ENCODE measurements at places on chromosomes 1 and 21.

- DNase-seq: no peak
Measured at GRCh38 chr1:176211396-176212165, 4.5 kb upstream of the COP1 start.

GRCh38 chr1:160578525-160579191 is 638 bp downstream of the CD84 start:
- no peak for DNase-seq

GRCh38 chr1:3836421-3836820 is 20.6 kb downstream of the CEP104 start:
- DNase-seq: no peak

DNA sequence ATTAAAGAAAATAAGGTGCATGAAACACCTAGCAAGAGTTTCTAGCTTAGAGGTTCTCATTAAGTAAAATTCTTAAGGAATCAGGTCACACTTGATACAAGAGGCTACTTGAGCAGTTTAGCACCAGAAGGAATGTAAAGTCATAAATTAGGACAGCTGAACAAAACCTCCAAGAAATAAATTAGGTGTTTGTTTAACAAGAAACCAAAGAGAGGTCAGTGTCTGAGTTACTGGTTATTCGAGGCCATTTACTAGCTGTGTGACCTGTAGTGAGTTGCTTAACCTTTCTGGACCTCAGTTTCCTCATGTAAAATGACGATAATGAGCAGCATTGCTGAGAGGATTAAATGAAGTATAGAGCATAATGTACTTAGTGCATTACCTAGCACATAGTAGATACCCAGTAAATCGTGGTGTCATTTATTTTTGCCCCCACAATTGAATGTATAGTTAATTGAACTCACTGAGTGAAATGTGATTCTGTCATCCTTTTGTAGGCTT is 908 bp upstream of the ELK4 start:
- no peak for DNase-seq

- DNase-seq: no peak
Measured at GRCh38 chr1:8267307-8267706, 50.6 kb upstream of the SLC45A1 start.

DNA sequence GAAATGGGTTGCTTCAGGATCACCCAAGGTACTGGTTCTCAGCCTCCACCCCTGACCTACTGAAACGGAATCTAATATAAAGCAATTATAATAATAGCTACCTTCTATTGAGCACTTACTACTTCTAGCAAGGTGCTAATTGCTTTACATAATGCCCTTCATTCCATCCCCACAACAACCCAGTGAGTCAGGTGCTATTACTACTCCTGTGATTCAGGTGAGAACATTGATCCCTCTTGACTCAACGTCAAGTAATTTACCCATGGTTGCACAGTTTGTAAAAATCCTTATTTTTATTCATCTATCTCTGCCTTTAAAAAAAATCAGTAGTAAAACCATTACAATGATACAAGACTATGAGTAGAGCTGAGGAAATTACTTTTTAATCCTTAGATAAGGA is 85.2 kb downstream of the UCHL5 start:
- DNase-seq: no peak

GRCh38 chr1:183590244-183591191 is at the start of gene NCF2:
NCF2 (minus strand) TSS chr1:183590459; CDS start chr1:183590329, 130 bp downstream.
- DNase-seq: no peak

- DNase-seq: no peak
Measured at GRCh38 chr1:100392756-100393155, 40.5 kb downstream of the CDC14A start.

GRCh38 chr1:5391725-5392124 is 600.5 kb downstream of the NPHP4 start:
- no peak for DNase-seq

DNA sequence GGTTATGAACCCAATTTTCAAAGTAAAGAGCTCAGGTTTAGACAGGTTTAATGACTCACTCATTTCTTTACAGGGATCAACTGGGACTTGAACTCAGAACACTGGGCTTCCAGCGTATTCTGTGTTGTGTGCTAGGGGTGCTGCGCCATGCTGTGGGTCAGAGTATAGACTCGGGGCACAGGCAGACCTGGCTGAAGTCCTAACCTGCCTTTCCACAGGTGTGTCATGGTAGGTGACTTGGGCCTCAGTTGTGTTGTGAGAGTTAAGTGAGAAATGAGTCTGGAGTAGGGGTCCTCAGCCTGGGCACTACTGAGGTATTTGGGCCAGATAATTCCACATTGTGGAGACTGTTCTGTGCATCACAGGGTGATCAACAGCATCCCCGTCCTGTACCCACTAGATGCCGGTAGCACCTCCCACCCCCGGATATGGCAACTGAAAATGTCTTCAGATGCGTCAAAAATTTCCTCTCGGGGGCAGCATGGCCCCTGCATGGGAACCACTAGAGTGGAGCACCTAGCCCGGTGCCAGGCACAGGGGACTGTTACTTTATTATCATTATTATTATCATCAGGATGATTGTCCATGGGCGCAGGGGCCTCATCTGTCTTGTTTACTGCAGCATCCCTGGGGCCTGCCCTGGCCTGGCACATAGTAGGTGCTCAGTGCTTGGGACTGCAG is 575.5 kb downstream of the PTPRU start:
- DNase-seq: no peak

DNA sequence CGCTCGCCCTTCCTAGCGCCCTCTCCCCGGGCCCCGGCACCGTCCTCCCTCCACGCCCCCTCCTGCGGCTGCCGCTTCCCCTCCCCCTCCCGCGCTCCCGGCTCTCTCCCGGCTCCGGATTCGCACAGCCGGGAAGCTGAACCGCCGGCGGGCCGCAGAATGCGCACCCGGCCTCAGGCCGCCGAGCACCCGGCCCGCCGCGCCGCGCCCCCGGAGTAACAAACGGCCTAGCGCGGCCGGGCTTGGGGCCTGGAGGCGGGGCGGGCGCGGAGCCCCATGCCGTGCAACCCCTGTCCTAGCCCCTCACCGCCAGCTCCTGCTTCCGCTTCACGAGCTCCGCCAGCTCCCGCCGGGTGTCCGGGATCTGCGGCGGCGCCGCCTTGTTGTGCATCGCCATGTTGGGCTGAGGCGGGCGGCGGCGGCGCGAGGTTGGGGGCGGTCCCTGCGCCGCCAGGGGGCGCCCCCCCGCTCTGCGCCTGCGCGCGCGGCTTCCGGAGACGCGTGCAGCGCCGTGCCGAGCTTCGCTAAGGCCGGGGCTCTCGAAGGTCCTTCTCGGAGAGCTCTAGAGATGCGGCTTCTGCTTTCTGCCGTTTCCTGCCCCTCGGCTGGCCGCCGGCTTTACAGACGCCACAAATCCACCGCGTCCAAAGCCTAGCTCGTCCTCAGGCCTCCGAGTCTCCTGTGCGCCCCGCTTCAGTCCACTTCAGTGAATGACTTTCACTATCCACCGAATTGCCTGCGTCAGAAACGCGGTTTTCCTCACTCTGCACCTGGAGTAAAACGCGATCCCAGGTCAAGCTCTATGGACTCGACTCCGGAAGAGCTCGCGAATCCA is at the start of gene MEAF6:
Gene MEAF6, minus strand, starts transcription at position 417 of the 835 bp plus-strand sequence. Its CDS starts 20 bp downstream, at position 397.
- peak; percentile 36 for DNase-seq

DNA sequence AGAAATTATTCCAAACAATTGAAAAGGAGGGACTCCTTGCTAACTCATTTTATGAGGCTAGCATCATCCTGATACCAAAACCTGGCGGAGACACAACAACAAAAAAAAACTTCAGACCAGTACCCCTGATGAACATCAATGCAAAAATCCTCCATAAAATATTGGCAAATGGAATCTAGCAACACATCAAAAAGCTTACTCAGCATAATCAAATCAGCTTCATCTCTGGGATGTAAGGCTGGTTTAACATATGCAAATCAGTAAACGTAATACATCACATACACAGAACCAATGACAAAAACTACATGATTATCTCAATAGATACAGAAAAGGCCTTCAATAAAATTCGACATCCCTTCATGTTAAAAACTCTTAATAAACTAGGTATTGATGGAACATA is 440.1 kb downstream of the NUF2 start:
- DNase-seq: no peak

DNA sequence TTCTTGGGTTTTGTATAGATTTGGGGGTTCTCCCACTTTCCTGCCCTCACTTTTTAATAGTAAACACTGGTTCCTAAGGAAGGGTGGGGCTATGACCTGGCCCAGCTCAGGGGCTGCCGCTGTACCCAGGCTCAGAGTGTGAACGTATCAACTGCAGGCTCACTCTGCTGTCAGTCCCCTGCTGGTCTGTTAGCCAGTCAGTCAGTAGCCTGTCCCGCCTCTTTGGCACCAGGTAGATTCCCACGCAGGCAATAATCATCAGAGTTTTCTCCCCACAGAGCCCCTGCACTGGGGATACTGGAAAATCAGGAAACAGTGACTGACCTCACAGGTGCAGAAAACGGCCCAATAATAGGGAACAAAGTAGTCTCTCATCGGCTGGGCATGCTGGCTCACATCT is 15.0 kb upstream of the ALPL start:
- DNase-seq: no peak

DNA sequence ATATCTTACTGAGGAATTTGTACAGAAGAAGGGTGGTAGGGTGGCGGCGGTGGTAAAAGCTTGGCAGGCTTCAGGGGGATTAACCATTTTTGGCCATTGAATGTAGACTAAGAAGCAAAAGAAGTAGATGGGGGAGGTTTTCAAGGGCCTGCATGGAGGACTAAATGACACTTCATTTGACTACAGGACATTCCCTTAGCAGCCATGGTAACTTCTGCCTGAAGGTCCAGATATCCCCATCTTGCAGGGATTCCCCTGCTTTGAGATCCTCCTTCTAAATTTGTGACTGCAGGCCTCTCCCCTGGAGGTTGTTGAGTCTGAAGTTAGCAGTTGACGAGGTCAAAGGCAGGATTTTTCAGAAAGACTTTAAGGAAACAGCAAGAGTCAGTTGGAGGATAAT is 4.8 kb downstream of the VASH2 start:
- DNase-seq: no peak

GRCh38 chr1:213366141-213366831 is 315.2 kb downstream of the RPS6KC1 start:
- no peak for DNase-seq
